ENCODE measurements at places on chromosomes 2 and 18.

- DNase-seq, result no peak
Observed at GRCh38 chr2:123614596-123614995, 410.5 kb upstream of the CNTNAP5 start.

DNA sequence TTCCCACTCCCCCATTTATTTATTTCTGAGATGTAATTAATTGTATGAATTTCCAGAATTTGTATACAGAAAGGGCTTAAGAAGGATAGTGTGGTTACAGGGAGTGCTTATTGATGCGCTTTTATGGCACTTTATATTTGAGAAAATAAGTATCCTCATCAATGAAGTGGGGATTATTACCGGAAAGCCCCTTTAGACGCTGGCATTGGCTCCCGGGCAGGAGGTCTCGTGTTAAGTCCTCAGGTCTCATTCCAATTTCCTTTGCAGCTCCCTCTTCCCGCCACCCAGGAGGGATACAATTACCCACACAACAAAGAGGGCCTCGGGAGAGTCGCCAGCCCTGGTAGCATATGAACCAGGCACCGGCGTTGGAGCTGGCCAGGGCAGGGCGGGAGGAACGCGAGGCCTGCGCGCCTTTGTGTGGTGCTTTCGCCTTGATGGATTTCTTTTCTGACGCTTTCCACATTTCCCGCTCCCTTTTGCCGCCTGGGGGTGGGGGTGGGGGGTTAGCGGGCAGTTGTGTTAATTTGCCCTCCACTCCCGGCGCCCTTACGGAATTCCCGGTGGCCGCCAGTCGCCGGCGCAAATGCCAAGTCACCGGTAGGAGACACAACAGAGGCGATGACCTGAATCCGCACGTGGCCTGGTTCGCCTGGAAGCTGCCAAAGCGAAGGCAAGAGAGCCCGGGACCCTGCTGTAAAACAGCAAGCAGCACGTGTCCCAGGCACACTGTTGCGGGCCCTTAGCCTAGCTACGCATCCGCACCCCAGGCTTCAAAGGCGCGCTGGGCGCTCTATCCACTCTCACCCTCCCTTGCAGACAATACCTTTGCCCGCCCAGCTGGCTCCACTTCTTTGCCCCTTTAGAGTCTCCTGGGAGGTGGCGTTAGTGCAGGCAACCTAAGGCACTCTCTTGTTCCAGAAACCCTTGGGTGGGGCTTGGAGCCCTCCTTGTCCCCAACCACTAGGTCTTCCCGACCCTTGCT is 3.3 kb downstream of the GAD1 start:
- no peak for DNase-seq

GRCh38 chr2:30294133-30294532 is 62.8 kb downstream of the LBH start:
- DNase-seq, result no peak

DNA sequence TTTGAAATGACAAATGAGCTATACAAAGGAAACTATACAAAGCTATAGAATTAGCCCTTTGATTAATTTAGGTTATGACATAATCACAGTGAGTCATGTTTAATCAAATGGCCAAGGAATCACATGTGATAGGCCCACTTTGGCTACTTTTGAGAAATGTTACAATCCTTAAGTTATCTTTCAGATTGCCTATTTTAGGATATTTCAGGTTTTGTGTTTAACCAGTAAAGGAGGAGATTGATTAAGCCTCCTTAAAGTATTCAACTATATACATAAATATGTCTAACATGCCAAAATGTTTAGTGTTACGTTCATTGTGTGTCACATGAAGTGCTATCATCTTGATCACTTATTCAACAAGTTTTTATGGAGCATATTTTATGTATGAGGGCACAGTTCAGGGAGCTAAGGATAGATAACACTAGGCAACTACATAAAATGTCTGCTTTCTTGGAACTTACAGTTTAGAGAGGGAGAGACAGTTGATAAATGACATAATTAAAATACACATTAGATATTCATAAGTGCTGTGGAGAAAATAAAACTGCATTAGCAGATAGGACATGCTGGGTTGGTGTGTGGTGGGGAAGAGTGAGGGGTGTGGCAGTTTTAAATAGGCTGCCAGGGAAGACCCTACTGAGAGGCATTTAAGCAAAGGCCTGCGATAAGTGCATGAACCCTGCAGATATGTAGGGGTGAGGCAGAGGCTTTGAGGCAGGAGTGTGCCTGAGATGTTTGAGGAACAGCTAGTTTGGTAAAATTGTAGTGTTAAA is 77.2 kb downstream of the LTBP1 start:
- DNase-seq, result no peak

Data from amniotic epithelial cell (primary cell).